Lung (tissue), 17 donors: ENCODE measurements at places on chromosomes 3 and 15.

GRCh38 chr3:52322466-52322865, 6.3 kb downstream of the DNAH1 start:
- DNase-seq, result no peak

- peak; percentile 54 for DNase-seq
These were observed 9.4 kb upstream of the CMSS1 start for GRCh38 chr3:99808163-99808794.

- DNase-seq, result no peak
These were observed 231.0 kb upstream of the THRB start for GRCh38 chr3:24725514-24726255.

- peak; percentile 55 for DNase-seq
These were observed 159.8 kb downstream of the RBMS3 start for GRCh38 chr3:29440413-29441305.

GRCh38 chr15:74837482-74838136, 5.3 kb downstream of the ULK3 start:
- no peak for DNase-seq

DNA sequence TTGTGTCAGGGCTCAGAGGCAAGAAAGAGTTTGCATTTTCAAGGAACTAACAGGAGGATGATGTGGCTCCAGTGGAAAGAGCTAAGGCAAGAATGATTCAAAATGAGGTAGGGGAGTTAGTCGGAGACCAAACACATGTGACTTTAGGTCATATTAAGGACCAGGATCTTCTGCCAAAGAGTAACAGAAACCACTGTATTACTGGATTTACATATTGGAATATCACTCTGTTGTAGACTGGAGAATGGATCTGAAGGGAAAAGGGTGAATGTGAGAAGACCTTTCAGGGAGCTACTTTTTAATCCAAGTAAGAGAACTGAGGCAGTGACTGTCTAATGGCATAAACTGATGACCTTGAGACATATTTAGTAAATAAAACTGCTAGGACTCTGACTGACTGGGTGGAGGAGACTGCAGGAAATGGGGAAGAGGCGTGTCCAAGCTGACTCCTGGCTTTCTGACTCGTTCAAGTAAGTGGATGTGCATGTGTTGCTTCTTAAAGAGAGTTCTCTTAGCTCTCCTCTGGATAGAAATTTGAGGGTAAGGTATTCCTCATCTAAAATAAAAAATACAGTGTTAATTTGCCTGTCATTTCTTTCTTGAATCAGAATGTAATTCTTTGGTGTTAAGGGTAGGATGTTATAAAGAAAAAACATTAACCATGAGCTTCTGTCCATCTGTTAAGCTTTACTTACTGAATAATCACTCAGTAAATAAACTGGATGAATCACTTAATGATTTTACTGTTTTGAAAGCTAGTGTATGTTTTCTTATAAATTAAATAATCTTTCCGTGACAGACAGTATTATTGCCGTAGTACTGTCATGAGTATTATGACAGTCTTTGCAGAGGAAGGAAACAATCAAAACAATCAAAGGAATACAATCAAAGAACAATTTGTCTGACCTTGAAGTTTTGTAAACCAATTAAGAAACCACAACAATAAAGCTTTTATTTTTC, 58.3 kb upstream of the CFAP20DC start:
- DNase-seq, result no peak

GRCh38 chr3:35931867-35932266, 292.5 kb downstream of the ARPP21 start:
- no peak for DNase-seq

- peak; percentile 96 for DNase-seq
These were observed 40.3 kb downstream of the FSTL1 start for GRCh38 chr3:120410541-120410940.

- DNase-seq, result no peak
These were observed 84.4 kb upstream of the KCNMB2 start for GRCh38 chr3:178451799-178452198.

- no peak for DNase-seq
These were observed 88.3 kb upstream of the ACP3 start for GRCh38 chr3:132228923-132229322.

GRCh38 chr3:183731611-183732010, 34.0 kb downstream of the YEATS2 start:
- DNase-seq, result no peak

DNA sequence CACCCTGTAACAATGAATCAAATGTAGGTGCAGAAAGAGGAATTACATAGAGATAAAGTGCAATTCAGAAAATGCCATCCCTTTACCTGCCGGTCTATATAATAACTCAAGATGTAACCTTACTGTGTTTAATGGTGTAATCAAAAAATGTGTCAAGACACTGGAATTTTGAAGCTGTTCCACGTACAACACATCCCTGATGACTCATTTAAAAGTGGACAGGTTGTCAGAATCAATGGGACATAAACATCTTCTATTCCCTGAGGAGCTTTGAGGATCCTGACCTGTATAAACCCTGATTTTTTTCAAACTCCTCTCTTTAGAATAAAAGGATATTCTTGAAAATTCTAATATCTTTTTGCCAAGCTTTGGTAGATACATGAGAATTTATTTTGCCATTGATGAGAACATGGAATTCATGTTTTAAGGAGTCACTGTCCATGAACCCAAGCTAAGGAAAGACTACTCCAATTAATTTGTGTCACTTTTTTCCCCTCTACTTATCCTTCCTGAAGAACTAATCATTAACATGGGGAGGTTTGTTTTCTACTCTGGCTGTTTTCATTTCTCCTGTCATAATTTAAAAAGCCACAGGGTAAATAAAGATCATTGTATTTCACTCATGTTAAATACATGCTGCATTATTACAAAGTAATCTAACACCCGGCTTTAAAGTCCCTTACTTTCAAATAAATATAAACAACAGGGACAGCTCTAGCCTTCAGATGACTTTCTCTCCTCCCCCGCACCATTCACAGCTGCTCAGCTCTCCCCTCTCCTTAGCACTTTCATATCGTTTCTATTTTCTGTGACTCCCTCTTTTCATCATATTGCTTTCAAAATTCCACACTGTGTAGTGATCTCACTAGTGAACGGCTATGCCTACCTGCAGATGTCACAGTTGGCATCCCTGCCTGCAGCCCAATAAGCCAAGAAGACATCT, 138.3 kb downstream of the TAFA4 start:
- peak; percentile 17 for DNase-seq

GRCh38 chr3:190032923-190033322, 87.8 kb downstream of the P3H2 start:
- DNase-seq, result no peak
